ENCODE measurements at places on chromosomes 16 and 17. TPM values are rescaled to one million over a fixed set of nuclear protein-coding genes. Genes with fewer than 3 reads are reported as not detected.

LPO gene
- 0.07 TPM for total RNA-seq

TMEM106A gene
- total RNA-seq: 6.5 TPM

EXOC3L1 gene
- total RNA-seq: not detected

PDILT gene
- not detected for total RNA-seq

TCAP gene
- total RNA-seq: 0.53 TPM

JUP gene
- total RNA-seq: 40.7 TPM

CDK3 gene
- total RNA-seq: 3.4 TPM

LAT gene
- 0.78 TPM for total RNA-seq

TBC1D3G gene
- total RNA-seq: not detected

WSCD1 gene
- 0.85 TPM for total RNA-seq

NGFR gene
- 0.33 TPM for total RNA-seq

SCIMP gene
- not detected for total RNA-seq
